Activated naive CD4-positive, alpha-beta T cell treated with anti-CD3 and anti-CD28 coated beads, Interleukin-2, amount 50 U/mL, for 16 hours (primary cell): ENCODE measurements at places on chromosomes 5 and 9.

DNA sequence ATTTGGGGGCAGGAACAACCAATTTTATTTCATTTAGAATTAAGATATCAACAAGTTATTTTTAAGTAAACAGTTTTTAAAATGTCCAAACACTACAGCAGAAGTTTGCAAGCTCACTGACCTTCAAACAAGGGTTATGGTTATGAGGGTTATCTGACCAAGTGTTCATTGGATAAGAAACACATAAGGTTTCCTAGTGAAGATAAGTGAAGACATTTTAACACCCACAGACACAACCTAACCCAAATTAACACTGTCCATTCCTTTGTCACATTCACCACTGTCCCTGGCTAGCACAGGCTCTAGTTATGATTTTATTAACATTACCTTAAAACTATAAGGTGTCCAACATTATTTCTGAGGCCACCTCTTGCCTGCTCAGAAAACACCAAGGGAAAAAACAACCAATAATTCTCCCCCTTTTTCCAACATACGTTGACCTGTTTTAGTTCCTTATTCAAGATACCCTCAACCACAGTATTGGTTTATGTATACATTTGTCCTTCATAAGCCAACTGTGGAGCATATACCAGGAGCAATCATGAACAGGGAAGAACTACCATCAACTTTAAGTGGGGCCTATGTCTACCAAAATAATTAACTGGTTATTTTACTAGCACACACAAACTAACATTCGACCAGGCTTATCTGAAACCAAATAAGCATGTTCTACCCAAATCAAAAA, 4.0 kb downstream of the ETF1 start:
- no peak for DNase-seq

DNA sequence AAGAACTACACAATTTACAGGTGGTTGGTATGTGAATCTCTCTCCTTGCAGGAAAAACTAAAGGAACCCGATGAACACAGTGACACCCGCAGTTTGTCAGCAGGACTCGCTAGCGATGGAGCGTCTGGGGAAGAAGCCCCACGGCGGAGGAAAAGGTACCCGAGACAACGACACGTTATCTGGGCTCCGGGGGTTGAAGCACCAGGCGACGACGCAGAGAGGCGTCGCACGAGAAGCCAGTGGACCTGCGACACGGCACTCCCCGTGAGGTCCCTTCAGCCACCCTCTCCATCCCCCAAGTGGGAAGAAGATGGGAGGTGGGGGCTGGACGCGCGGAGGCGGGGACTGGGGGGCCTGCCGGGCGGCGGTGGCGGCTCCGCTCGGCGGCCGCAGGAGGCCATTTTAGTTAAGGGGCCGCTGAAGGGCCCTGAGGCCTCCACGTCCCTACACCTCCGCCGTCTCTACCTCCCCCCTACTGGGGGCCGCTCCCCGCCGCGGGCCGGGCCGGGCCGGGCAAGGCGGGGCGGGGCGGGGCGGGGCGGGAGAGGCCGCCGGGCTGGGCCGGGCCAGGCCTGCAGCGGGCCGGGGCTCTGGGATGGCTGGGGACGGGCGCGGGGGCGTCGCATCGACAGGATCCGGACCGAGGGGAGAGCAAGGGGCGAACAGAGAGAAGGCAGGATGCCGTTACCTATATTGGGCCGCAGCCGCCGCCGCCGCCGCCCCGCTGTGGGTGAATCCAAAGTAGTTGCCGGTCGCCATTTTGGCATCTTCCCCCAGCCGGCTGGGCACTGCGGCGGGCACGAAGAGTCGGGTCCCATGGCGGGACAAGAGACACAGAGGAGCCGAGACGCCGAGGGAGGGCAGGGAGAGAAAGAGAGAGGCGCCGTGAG, 754 bp downstream of the ZFR start:
- DNase-seq, result peak; percentile 48

GRCh38 chr5:172389578-172390112, 64.7 kb downstream of the SH3PXD2B start:
- no peak for DNase-seq

GRCh38 chr5:133867341-133867740, 101.1 kb downstream of the C5orf15 start:
- DNase-seq, result no peak

- peak; percentile 69 for DNase-seq
Observed at GRCh38 chr5:179806250-179807048, at the start of gene MGAT4B. Gene MGAT4B (minus strand): TSS chr5:179806866. CDS start chr5:179806583, 283 bp downstream.

GRCh38 chr9:93207326-93207814, 23.4 kb downstream of the WNK2 start:
- DNase-seq, result peak; percentile 5

- no peak for DNase-seq
Observed at GRCh38 chr9:89631384-89631783, 26.6 kb downstream of the GADD45G start.

DNA sequence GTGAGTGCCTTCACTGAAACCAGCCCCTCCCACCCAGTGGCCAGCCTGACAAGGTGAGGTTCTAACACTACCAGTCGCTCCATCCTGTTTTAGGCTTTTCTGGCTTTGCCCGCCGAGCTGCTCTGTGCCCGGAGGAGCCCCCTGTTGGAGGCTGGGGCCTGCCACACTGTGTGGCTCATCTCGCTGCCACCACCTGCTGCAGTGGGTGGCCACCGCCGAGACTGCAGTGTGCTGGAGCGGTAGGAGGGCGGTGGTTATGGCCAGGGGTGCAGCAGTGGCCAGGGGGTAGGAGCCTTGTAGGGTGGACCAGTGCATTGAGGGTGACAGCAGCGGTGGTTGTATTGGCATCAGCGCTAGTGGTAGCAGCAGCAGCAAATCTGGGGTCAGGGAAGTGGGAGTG, 74.7 kb upstream of the PCAT7 start:
- DNase-seq, result no peak

DNA sequence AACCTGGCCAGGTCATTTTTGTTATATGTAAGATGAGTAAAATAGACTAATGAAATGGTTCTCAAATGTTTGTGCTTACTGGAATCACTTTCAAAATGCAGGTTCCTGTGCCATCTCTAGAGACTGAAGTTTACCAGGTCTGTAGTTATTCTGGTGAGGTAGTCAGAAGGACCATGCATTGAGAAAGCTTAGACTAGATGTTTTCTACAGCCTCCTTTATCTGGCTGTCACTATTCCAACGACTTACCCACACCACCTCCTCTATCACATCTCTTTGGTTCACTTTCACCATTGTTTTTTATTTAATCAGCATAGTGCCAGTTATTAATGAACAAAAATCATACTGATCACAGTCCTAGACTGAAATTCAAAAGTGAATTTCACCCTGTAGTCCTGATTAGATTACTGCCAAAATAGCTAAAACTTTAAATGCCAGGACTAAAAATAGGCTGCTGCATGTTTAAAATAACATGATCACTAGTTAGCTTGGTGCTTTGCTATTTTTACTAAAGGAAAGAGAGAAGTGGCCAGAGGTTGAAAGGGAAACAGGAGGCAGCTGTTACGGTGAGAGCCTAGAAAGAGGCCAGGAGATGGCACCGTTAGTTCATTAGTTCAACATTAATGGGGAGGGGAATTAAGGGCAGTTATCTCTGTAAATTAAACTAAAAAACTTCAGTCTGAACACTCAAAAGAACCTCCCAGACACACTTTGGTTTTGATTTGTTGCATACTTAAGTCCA, 13.9 kb upstream of the FNIP1 start:
- no peak for DNase-seq

- DNase-seq, result no peak
Observed at GRCh38 chr5:158590746-158591300, 508.9 kb downstream of the EBF1 start.

DNA sequence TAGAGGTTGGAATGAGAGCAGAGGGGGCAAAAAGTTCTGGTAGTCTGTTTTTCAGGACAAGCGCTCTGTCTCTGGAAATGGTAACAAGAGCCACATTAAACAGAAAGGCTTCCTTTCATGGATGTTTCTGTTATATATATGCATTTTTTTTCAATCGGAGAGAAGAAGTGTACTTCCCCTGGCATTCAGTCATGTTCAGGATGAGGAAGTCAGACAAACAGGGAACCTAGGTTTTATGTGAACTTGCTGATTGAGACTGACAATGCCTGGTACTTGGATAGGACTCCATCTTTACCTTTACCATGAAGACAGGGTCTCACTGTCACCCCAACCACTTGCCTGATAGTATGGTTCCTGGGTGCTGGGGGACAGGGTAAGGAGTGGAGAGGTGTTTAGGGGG, 30.1 kb upstream of the ZBED3 start:
- DNase-seq, result no peak

DNA sequence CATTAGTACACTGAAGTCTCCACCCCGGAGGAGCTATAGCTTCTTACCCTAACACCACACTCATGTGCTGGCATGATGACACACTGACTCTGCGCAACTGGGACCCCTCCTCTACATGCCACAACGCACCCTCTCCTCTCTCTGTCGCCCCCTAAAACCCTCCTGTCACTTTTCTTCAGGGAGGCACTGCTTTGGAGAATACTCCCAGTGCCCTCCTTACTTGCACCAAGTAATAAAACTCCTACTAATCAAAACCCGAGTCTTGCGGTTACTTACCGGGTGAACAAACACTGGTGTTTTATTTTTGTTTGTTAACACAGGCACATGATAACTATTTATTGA, 12.6 kb upstream of the STXBP1 start:
- no peak for DNase-seq

DNA sequence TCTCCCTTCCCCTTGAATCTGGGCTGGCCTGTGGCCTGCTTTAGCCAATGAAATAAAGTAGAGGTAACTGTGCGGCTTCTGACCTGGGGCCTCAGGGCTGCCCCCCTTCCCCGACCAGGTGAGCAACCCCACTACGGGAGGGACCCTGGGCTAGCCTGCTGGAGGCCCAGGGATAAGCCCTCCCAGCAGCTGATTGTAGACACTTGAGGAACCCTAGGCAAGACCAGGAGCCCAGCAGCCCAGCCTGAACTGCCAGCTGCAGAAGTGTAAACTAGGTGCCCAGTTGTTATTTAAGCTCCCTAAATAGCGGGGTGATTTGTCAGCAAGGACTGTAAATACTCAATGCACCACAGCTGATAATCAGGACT, 41.3 kb downstream of the RAPGEF1 start:
- no peak for DNase-seq

GRCh38 chr5:165460911-165461310, 1955.5 kb downstream of the MAT2B start:
- DNase-seq, result no peak

DNA sequence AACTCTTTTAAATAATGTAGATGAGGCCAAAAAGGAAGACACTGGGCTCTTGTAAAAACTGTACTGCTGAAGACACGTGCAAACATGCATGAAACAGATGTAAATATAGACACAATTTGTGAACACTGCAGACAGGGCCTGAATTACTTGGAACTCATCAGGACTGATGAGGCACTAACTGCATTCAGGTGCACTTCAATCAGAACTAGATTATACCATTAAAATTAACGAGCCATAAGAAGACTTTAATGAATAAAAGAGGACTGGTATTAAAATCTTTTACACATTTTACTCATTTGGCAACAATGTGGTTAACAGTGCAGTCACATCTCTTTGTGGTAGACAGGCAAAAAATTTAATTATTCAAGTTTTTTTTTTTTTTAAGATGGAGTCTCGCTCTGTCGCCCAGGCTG, 13.4 kb upstream of the ZCCHC9 start:
- DNase-seq, result no peak

DNA sequence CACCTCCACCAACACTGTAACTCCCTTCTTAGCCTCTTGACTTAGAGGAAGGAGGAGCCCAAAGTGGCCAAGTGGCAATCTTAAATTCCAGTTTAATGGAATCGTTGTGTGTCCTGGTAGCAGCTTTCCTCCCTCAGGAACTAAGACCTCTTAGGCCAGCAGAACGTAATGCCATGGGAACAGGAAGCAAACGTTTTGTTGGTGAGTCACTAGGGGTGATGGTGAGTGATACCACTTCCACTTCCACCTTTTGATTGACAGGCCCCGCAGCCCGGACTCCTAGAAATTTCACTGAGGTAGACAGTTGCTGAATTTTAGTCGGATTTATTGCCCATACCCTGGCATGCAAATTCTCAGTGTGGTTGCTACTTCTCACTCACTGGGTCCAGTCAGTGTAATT, 94.2 kb upstream of the FBN2 start:
- DNase-seq, result no peak

GRCh38 chr5:67267512-67268216, 71.1 kb upstream of the CD180 start:
- no peak for DNase-seq

DNA sequence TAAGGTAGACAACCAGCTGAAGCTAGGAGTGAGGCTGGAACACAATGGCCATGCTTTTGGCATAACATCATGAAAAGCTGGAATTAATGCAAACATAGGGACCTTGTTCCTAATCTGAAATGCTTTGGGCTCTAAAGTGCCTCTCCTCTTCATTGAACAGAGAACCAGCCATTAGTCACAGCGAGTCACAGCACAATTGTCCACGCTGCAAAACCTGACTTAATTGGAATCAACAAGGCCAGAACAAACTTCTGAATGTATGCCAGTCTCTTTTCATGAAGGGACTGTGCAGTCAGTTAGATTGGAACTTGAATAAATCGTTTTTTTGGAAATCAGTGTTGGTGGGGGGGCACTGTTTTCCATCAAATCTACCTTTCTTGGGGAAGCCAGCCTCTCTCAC, 96.5 kb downstream of the JAKMIP2 start:
- no peak for DNase-seq

- DNase-seq, result no peak
Observed at GRCh38 chr5:141789330-141789729, 88.9 kb downstream of the PCDH1 start.

DNA sequence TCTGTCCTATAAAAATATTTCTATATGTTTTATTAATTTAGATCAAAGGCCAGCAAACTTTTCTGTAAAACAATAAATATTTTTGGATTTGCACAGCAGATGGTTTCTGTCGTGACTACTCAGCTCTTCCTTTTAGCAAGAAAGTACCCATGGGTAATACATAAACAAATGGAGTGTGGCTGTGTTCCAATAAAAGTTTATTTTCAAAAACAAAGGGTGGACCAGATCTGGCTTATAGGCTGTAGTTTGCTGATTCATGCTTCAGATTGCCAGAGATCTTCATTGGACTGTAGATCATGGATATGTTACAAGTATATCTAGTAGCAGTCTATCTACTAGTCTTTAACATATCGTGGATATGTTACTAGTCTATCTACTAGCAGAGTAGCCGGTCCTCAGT, 590.5 kb downstream of the CSNK1G3 start:
- DNase-seq, result no peak

DNA sequence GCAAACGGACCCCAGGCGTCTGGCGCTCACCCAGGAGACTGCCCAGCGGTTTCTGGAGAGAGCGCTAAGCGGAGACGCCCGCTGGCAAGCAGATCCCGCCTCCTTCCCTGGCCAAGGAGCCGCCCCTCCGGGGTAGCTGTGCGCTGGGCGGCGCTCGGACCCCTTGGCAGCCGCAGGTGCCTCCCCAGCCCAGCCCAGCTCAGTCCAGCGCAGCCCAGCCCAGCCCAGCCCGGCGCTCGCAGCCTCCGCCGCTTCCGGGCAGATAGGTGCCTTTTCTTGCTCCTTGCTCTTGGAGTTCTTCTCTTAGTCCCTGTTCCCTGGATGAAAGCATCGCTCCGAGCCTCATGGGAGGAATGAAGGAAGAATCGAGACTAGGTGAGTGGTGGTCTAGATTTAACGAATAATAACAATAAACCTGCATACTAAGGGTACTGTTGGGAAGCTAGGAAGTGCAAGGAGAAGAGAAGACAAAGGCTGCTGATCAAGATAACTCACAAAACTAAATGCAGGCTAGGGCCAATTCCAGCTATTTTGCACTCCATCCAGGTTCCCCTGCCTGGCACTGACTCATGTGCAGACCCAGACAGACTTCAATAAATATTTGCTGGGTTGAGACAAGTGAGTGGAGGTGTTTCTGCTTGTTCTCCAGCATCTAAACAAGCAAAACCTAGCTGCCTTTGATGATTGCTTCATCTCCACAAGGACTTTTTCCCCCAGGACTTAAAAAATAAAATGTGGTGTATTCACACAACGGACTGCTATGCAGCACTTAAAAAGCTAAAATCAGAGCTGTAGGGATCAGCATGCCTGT, at the start of gene STK32A:
Gene STK32A (plus strand): TSS at position 202 of the 811 bp plus-strand sequence. CDS start 4,609 bp downstream, outside the sequence.
- no peak for DNase-seq
